HepG2 (cell line): ENCODE measurements at places on chromosomes 16 and 17. TPM values are rescaled to one million over a fixed set of nuclear protein-coding genes. Genes with fewer than 3 reads are reported as not detected.

Gene PIK3R6
- not detected in 2 replicates for total RNA-seq

DNA sequence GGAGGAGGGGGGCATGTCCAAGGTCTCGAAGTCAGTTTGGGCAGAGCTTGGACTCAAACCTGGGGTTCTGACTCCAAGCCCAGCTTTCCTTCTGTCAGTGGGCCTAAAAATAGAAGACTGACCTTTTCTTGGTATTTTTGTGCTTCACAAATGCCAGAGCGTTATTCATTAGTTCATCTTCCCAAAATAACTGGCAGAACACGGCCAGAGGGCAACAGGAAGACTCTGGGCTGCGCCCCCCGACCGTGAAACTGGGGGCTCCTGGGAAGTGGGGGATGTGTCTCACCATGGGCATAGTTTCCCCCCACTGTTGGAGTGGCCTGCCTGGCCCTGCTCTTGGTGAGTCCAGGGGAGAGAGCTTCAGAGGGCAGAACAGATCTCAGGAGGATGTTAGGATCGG is 94.0 kb downstream of the SOCS1 start:
- no peak for DNase-seq

Gene TEDC2
- 19.7 and 24.4 TPM in 2 replicates for total RNA-seq

DNA sequence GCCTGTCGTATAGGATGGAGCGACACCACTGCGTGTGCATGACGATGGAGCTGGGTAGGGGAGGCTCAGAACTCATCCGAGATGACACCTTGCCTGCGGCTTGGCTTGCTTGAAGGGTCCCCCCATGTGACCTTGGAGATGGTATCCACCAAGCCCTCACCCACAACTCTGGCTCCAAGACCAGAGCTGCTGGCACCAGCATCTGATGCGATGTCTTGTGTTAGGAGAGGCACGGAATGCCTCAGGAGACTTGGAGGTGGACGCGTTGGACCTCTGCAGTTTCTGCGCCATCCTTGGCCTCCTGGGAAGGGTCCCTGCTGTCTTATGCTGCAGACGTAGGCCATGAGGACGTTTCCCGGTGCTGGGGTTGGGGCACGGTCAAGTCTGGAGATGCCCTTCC is 7.8 kb downstream of the CRAMP1 start:
- DNase-seq: no peak

- no peak for DNase-seq
Observed at GRCh38 chr16:5478036-5478435, 380.4 kb upstream of the EEF2KMT start.

GRCh38 chr16:57648125-57648524 is 19.7 kb downstream of the ADGRG1 start:
- DNase-seq: no peak

GRCh38 chr17:45410144-45411091 is 22.3 kb downstream of the ARHGAP27 start:
- DNase-seq: no peak

DNA sequence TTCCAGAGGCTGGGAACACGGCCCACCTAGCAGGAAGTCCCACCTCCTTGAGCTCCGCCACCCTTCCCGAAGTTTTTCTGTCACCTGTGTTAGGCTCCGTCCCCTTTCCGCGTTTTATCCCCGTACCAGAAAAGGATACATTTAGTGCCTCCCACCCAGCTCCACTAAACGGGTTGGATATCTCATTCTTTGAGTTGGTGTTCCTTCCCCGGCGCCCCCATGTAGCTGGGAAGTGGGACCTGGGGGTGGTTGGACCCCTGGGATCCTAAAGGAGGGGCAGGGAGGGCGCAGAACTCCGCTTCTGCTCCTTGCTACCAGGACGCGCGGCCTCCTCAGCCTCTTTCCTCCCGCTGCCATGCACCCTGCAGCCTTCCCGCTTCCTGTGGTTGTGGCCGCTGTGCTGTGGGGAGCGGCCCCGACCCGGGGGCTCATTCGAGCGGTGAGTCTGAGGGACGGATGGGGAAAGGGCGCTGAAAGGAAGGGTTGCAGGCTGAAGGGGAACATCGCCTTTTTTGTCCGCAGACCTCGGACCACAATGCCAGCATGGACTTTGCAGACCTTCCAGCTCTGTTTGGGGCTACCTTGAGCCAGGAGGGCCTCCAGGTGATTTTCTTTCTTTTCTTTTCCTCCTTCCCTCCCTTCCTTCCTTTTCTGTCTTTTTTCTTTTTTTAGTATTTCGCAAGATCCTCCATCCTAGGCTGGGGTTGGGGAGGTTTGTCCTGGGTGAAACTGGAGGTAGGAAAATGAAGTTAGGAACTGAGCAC is 669 bp downstream of the RNF167 start:
- DNase-seq: peak; percentile 89

Gene TEX19
- 1.3 and 1.8 TPM in 2 replicates for total RNA-seq

DNA sequence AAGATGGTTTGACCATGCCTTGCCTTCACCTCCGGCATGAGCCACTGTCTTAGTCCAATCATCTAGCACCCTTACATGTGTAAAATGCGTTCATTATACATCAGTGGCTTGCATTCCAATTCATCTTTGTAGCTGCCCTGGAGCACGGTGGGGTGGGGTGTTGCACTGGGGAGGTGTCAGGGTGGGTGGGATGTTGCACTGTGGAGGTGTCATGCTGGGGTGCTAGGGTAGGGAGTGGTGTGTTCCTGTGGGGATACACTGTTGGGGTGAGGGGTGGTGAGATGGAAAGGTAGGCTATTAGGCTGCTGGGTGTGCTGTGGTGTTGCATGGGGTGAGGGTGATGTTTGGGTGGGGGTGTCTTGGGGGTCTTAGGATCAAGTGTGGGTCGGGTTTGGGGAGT is 47.0 kb downstream of the NLRC5 start:
- DNase-seq: no peak

- no peak for DNase-seq
Observed at GRCh38 chr17:52035336-52035915, 123.1 kb downstream of the CA10 start.

DNA sequence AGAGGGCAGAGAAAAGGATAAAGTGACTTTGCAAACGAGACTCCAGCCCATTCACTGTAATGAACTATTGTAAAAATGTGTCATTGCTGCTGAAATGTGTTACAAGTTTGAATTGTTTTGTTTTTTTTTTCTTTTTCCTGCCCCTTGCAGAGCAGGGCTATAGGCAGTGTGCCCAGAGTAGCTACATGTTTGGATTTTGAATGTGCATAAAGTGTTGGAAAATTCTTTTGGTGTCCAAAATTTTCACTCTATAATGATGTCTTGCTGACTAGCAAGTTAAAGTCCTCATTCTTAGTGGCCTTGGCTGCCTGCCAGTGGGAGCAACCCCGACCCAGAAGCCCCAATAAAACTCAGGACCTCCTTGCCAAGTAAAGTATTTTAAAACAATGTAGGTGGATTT is 66.5 kb downstream of the IGF2BP1 start:
- no peak for DNase-seq

DNA sequence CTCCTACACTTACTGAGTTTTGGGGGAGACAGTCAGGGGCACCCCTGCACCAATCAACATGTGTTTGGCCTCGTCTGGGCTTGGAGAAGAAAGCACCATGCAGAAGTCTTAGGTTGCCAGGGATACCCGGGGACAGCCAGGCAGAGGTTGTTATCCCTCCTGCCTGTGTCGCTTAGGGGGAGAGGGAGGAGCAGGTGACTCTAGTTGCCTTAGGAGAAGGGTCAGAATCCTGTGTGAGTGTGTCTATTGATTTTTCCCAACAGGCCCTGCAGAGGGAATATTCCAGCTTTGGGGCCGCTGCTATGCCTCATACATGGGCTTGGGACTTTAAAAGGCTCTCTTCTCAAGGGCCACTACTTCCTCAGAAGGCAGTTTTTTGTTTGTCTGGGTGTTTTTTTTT is 89.1 kb downstream of the RGS9 start:
- DNase-seq: no peak

GRCh38 chr17:75146592-75146991 is 7.7 kb downstream of the JPT1 start:
- DNase-seq: no peak

DNA sequence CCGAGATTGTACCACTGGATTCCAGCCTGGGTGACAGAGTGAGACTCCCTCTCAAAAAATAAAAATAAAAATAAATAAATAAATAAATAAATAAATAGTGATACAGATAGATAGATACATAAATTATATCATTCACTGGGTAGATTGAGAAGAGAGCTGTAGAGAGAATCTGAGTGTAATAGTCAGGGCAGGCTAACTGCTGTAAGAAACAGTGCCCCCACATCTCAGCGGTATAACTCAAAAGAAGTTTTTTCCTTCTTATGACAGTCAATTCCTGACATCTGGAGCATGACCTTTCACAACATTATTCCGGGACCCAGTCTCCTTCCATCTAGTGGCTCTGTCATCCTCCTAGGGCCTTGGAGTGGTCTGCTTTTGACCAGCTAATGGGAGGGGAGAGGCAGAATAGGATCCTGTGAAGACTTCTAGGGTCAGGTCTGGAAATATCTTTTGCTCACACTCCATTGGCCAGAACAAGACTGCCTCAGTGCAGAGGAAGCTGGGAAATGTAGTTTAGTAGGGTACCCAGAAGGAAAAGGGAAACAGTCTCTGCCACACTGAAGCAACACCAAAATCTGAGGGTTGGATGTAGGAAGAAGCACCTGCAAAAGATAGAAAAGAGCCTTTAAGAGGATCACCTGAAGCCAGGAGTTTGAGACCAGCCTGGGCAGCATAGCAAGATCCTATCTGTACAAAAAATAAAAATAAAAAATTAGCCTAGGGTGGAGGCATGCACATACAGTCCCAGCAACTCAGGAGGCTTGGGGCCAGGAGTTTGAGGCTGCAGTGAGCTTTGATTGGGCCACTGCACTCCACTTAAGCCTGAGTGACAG is 3.0 kb upstream of the QPRT start:
- DNase-seq: peak; percentile 60

DNA sequence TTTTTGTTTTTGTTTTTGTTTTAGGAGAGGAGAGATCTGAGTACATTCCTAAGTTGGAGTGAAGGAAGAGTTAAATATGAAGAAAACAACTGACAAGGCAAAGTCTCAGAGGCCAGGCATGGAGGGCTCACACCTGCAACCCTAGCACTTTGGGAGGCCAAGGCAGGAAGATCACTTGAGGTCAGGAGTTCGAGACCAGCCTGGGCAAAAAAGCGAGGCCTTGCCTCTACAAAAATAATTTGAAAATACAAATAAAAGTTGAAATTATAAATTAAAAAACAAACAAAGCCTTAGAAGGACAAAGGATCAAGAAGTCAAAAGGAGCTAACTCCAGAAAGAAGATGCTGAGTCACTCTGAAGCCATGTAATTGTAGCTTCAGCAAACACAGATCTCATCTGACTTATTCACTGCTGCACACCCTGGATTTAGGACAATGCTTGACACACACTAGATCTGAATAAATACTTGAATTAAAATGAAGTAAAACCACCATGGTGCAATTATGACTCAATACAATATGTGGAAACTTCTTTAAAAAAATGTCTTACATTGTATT is 9.1 kb downstream of the CEP20 start:
- DNase-seq: peak; percentile 46

- peak; percentile 55 for DNase-seq
Observed at GRCh38 chr16:74623214-74623838, 16.4 kb upstream of the GLG1 start.

Gene LHX1
- total RNA-seq: not detected in 2 replicates

- no peak for DNase-seq
Observed at GRCh38 chr17:73824321-73824720, 180.1 kb upstream of the SDK2 start.

DNA sequence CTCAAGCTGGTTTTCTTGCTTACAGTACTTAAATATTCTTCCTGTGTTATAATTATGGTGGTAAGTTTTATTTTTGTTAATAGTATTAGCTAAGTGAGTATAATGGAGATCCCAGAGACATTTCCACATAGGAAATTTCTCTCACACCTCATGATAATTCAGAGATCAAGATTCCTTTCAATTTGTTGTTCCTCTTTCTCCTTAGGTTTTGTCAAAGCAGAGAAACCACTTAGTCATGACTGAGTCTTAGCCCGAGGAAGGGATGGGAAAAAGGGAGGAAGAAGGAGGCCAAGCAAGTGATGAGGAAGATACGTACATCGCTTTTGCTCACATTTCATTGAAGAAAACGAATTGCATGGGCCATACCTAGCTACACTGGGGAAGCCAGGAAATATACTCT is 18.4 kb downstream of the ESRP2 start:
- no peak for DNase-seq

Gene ASGR1
- total RNA-seq: 156 and 353 TPM in 2 replicates

Gene MYH4
- total RNA-seq: 0.02 TPM in 1 of 2 replicates, not detected in the other

DNA sequence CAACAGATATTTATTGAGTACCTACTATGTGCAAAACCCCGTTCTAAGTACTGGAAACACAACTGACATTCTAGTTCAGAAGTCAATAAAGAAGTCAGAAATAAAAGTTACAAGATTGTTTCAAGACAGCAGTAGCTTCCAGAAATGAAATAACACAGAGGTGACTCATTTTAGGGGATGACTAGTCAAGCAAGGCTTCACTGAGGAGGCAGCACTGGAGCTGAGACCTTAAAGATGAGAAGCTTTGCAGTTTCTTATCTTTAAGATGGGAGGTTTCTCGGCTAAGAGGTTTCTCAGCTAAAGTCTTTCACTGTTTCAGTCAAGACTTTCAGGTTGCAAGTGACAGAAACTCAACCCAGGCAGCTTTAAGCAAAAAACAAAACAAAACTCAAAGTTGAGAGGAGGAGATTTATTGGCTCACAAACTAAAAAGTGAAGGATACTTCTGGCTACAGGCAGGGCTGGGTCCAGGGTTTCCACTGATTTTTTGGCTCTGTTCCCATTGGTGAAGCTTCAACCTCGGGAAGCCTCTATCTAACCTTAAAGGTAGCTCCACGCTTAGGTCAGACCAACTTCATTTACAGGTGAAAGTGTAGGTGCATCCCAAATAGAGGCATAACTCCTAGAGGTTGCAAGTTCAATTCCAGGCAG is 7.4 kb upstream of the MMP2 start:
- DNase-seq: no peak

DNA sequence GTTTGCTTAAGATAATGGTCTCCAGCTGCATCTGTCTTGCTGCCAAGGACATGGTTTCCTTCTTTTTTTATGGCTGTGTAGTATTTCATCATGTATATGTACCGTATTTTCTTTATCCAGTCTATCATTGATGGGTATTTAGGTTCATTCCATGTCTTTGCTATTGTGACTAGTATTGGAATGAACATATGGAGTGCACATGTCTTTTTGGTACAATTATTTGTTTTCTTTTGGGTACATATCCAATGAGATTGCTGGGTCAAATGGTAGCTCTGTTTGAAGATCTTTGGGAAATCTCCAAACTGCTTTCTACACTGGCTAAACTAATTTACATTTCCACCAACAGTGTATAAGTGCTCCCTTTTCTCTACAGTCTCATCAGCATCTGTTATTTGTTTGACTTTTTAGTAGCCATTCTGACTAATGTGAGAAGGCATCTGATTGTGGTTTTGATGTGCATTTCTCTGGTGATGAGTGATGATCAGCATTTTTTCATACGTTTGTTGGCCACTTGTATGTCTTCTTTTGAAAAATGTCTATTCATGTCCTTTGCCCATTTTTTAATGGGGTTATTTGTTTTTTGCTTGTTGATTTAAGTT is 66.2 kb downstream of the TNFRSF13B start:
- no peak for DNase-seq

DNA sequence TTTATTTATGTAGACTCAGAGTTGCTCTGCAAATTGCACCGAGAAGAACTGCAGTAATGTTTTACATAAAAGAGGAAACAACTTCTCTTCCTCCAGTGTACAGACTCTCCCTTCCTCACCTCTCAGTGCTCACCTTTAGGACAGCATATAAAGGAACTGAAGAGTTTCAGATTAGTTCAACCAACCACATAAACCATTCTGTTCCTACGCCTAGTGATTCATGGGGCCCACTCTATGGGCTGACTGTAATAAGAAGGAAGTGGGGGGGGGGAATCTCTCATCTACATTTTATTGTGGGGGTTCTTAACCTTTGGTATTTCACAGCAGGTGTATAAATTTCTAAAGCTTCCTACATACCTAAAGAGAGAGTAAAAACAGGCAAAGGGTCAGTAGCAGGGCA is 18.3 kb downstream of the ZSWIM7 start:
- no peak for DNase-seq

- DNase-seq: no peak
Observed at GRCh38 chr16:3158026-3158509, 23.2 kb downstream of the ZNF213 start.
